ENCODE measurements at places on chromosomes 11 and 22.
A peak's percentile ranks its signal among the peaks of the same experiment; 100 is the strongest.

DNA sequence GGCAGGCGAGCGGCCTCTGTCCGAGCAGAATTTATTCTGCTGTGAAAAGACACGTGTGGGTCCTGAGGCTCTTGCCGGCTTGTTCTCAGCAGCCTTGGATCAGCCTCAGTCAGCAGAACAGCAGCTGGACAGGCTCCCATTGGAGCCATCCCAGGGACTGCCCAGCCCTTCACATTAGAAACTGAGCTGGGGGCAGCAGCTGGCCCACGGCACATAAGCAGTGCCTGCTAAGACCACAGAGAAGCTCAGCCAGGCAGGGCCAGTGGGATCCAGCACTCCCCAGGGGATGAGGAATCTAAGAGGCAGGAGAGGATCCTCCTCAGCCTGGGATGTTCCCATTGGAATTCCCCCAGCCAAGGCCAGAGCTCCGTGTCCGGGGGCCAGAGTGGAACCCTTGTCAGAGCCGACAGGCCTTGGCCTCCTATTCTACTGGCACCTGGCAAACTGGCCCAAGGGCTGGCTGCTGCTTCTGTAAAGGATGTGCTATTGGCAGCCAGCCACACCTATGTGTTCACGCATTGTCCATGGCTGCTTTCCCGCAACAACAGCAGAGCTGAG lies 18.2 kb downstream of the RTN4R start:
- peak; percentile 57 for DNase-seq

- DNase-seq, result no peak
These were observed 128.2 kb downstream of the BRD1 start for GRCh38 chr22:49699476-49699875.

- DNase-seq, result peak; percentile 20
These were observed 801 bp downstream of the SESN3 start for GRCh38 chr11:95229993-95230809.

GRCh38 chr11:15493921-15494620 lies 379.3 kb downstream of the INSC start:
- no peak for DNase-seq

GRCh38 chr11:44872556-44872955 lies 78.1 kb downstream of the TP53I11 start:
- no peak for DNase-seq

- DNase-seq, result no peak
These were observed 13.0 kb upstream of the SLC39A13 start for GRCh38 chr11:47395223-47396048.

DNA sequence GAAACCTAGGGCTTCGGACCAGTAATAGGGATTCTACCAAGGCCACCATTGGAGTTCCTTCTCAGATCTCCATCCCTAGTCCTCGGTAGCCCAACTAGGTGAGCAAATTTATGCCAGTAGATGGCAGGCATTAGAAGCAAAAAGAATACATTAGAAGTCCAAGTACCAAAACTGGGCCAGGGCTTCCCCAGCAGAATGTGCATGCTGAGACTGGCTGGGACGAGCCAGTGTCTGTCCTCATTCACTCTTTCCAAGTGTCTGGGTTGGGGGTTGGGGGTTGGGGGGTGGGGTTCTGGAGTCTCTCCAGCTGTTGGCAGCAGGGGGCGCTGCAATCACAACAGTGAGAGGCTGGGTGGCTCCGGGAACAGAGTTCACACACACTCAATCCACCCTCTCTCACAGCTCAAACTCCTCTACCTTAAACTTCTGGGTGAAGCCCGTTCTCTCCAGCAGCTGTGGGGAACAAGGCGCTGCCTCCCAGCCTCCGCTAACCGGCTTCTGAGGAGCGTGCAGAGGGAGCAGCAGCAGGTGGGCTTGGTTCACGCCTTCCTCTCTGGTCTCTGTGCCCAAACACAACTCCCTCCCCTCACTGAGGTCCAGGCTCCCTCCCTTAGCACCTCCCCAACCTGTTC lies 57.5 kb downstream of the BTG4 start:
- peak; percentile 67 for DNase-seq

- peak; percentile 3 for DNase-seq
These were observed 14.5 kb downstream of the EMSY start for GRCh38 chr11:76459299-76459698.

DNA sequence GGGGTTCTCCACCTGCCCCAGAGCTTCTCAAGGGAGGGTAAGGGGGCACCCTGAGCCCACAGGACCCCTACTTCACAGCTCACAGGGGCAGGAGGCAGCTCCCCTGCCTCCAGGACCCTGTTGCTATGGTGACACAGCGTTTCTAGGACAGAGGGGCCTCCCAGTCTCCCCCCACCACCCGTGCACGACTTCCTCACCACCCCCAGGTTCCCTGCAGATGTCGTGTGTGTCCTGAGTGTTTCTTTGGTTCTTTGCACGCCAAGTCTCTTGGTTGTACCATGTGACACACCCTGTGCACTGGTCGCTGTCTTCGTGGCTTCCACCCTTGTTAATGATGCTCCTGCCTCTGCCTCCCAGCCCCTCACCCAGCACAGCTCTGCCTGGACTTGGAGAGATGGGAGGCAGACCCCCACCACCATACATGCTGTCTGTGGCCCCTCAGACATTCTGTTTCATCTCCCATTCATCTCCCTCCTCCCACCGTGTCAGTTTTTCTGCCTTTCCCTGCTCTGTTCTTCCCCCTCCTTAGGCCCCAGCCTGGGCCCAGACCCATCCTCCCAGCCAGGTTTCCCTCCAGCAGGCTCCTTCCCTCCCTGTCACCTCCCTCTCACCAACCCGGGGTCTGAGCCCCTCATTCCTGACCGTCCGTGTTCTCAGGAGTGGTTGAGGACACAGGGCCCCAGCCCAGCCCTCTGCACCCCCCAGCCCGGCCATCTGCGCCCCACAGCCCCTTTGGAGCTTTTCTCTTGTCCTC lies 24.5 kb upstream of the RAB1B start:
- no peak for DNase-seq

DNA sequence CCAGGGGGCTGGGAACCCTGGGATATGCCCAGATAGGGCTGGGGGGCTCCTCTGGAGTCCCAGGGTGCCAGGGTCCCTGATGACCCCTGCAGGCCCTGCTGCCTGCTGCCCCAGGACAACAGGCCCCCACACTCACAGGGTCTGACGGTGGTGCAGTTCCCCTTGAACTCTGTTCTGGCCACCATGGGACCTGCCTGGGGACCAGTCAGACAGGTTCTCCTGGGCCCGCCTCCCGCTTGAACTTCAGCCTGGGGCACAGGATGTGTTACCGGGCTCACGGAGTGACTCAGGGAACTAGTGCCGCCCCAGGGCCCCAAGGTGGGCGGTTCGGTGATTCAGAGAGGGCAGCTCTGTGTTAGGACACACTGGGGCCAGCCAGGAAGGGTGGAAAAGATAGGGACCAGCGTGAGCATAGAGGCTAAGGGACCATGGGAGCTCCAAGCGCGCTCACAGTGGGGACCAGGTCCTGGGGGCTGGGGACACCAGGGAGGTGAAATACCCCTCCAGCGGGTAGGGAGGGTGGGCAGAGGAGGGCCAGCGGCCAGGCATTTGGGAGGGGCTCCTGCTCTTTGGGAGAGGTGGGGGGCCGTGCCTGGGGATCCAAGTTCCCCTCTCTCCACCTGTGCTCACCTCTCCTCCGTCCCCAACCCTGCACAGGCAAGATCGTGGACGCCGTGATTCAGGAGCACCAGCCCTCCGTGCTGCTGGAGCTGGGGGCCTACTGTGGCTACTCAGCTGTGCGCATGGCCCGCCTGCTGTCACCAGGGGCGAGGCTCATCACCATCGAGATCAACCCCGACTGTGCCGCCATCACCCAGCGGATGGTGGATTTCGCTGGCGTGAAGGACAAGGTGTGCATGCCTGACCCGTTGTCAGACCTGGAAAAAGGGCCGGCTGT lies 21.5 kb upstream of the TXNRD2 start:
- DNase-seq, result peak; percentile 57

GRCh38 chr11:88104408-88104807 lies 70.8 kb downstream of the RAB38 start:
- no peak for DNase-seq

DNA sequence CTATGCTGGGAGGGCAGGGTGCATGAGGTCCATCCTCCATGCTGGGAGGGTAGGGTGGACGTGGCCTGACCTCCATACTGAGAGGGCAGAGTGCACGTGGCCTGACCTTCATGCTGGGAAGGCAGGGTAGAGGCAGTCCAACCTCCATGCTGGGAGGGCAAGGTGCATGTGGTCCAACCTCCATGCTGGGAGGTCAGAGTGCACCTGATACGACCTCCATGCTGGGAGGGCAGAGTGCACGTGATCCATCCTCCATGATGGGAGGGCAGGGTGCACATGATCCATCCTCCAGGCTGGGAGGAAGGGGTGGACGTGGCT lies 622.2 kb downstream of the BRD1 start:
- no peak for DNase-seq

DNA sequence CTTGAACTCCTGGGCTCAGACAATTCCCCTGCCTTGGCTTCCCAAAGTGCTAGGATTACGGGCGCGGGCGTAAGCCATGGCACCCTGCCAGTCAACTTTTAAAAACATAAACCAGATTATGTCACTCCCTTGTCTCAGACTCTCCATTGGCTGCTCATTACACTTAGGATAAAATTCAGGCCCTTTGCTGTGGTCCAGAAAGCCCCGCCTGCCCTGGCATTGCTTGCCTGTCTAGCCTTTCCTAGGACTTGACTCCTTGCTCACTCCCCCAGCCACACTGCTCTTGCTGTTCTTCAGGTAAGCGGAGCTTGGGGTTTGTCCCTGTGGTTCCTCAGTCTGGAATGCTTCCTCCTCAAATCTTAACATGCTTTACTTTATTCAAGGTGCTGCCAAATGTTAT lies 30.5 kb downstream of the DIXDC1 start:
- no peak for DNase-seq

DNA sequence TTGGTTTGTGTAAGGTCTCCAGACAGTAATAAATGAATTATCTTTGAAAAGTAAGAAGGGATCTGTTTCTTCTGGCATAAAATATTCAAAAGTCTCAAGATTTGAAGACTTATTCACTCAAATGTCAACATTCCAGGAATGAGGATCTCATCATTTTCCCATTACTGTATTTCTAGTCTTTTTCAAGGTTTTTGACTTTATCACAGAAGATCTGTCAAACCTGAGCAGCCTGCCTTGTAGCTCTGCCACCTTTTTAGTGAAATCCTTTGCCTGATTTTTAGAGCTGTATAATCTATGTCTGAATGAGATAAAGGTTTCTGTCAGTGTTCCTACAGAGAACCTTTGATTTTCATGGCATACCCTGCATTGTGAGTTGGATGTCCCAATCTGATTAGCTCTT lies 4.0 kb downstream of the OR51F2 start:
- no peak for DNase-seq

GRCh38 chr11:72389116-72389515 lies 45.2 kb downstream of the CLPB start:
- DNase-seq, result no peak

DNA sequence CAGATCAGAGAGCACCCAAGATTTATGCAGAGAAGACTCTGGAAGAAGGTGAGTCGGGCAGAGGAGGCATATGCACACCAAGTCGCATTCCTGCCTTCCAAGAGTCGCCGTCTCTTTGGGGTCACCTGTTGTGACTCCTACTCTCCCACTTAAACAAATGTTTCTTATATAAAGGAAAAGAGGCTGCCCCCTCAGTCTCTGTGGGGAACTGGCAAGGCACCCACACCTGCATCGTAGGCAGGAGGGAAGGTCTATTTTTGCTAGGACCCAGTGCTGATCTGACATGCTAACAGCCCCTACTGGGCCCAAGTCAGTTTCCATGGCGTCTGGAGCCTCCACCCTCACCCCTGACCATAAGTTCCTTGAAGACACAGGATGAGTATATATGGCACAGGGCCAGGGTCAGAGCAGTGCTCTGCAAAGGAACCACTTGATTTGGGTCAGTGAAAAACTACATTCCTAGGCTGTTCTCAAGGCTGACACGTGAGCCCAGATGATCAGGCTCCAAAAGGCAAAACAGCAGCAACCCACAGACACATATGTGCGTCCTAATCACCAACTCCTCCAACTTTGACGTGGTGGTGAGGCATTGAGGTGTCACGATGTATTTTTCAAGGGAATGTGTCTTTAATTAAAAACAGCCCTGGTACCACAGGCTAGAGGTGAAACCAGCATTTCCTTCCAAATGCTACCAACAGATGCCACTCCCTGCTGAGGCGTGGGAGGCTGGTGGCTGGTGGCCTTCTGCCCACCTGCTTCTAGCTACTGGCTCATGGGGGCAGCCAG lies 55.6 kb upstream of the CSNK2A3 start:
- no peak for DNase-seq

DNA sequence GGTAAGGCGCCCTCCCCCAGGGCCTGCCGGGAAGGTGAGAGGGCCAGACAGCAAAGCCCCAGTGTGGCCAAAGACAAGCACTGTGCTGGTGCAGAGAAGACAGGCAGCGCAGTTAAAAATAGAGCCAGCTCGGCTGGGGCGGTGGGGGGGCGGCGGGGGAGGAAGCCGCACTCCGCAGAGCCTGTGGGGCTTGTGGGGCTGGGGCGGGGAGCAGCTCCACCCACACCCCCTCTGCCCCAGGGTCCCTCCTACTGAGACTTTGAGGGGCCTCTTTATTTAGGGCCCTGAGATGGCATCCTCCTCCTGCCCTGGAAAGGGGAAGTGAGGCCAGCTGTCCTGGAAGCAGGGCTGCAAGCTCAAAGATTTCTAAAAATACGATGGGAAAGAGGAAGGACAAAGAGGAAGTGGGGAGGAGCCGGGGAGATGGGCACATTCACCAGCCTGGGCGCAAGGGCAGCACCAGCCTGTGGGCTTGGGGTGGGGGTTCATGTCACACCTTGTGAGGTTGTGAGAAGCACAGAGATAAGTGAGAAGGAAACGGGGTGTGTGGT lies 2.6 kb downstream of the CYTH4 start:
- no peak for DNase-seq

DNA sequence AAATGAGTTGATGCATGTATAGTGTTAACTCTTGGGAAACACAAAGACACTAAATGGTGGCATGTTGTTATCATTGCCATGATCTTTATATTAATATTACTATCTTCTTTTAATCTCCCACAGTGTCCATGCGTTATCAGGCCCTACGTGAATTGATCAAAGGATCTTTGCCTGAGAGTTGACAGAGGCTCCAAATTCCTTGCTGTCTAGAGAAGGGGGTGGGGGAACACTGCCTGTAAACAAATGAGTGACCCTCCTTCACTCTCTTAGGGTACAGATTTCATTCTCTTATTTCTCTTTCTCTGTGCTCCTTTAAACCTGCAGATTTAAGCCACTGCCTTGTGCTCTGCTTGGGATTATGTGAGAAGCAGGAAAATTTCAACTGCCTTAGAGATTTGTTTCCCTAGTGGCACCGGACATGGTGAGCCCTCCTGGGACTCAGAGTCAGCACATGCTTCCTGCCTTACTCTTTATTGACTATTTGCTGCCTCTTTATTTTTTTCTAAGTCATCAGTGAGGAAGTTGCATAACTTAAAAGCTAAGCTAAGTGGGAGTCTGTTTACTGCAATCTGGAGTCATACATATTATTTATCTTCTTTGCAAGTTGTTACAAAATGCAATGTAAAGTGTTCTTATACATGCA lies 122.9 kb downstream of the MAML2 start:
- peak; percentile 77 for DNase-seq

GRCh38 chr22:44680481-44680894 lies 21.5 kb upstream of the PRR5 start:
- no peak for DNase-seq

- no peak for DNase-seq
These were observed 367.6 kb downstream of the ETS1 start for GRCh38 chr11:128219731-128220120.

GRCh38 chr22:49997251-49997599 lies 15.3 kb downstream of the IL17REL start:
- no peak for DNase-seq
